ENCODE measurements at places on chromosomes 3 and 15.

DNA sequence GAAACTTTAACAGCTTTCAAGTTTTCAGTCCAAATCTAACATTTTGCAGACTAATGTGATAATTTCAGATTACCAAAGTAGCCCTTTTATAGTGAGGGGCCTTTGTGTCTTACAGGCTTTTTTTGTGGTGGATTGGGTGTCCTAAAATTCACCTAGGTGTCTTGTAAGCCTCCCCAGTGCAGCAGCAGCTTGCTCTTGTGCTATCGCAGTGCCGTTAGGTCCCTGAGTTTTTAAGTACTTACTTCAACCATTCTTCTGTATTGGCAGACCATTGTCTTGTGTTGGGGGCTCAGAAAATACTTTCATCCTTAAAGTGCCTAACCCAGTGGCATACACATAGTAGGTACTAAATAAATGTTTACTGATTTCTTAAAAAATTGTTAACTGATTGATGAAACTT, 2.1 kb downstream of the PDE8A start:
- no peak for DNase-seq

DNA sequence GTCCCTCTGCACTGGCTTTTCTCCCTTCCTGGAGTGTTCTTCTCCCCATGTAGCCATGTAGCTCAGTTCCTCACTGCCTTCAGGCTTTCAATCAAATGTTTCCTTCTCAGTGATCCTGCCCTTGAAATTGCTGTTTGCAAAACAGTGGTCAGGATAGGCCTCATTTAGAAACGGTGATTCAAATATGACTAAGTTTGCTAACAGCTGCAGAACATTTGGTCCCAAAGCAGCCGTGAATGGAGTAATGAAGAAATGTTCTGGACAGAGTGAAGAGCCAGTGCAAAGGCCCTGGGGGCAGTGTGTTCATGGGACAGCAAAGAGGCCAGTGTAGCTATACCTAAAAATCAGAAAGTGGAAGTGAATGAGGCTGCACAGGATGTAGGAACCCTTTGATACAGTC, 223.4 kb downstream of the FEZF2 start:
- no peak for DNase-seq

GRCh38 chr3:4528819-4529600, 35.9 kb downstream of the ITPR1 start:
- DNase-seq, result peak; percentile 74

DNA sequence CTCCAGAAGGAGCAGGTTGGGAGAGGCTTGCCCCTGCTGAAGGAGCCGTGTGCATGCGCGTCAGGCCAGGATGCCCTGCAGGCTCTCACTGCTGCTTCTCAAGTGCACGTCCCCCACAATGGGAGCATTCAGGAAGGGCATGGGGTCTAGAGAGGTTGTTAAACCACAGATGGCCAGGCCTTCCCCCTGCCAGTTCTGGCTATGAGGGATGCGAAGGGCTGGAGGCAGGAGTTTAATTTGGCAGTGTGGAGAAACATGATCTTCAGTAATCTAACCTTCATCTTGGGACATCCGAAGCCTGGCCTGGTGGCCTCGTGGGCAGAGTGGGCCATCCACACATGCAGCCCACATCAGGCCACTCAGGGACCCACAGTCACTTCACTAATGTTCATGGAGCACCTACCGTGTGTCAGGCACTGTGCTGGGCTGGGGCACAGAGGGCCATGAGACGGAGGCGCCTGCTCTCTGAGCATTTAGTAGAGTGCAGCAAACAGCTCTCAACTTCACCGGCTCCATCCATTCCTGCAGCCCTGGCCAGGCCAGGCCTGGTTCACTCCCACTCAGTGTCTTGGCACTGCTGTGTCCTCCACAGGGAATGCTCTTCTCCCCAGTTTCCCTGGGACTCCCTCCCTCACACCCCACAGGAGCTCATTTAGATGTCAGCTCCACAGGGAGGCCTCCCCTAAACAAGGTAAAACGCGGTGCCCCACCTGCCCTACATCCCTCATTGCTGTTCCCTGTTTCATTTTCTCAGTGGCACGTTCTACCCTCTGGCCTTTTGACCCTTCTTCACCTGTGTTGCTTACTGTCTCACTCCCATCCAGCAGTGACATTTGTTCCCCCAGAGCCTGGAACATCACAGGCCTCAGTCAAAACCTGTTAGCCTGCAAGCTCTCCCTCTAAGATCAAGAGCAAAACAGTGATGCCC, 4.0 kb downstream of the CFAP100 start:
- no peak for DNase-seq

DNA sequence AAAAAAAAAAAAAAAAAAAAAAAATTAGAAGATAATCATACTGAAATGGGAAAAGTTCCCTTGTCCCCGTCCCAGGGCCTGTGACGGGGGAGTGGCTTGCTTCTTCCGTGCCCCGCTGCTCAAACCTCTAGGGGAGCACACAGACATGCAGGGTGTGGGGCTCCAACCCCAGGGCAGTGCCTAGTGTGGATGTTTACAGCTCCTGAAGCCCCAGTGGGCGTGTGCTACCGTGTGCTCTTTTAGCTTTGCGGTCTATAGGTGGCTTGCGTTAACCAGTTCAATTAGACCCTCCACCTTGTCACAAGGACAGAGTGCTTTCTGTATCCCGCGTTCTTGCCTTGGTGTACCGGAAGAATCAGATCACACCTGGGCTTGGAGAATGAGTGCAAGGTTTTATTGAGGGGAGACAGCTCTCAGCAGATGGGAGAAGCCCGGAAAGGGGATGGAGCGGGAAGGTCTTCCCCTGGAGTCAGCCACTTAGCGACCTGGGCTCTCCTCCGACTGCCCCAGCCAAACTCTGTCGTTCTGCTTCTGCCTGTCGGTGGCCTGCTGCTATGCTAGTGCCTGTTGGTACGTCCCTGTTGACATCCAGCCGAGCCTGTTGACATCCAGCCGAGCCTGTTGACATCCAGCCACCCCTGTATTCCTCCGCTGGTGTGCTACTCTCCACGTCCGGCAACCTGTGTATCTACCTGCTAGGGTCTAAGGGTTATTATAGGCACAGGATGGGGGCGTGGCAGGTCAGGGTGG, 569.8 kb downstream of the VGLL3 start:
- DNase-seq, result no peak

- DNase-seq, result no peak
Measured at GRCh38 chr15:88465633-88466224, 1.5 kb downstream of the MRPL46 start.

DNA sequence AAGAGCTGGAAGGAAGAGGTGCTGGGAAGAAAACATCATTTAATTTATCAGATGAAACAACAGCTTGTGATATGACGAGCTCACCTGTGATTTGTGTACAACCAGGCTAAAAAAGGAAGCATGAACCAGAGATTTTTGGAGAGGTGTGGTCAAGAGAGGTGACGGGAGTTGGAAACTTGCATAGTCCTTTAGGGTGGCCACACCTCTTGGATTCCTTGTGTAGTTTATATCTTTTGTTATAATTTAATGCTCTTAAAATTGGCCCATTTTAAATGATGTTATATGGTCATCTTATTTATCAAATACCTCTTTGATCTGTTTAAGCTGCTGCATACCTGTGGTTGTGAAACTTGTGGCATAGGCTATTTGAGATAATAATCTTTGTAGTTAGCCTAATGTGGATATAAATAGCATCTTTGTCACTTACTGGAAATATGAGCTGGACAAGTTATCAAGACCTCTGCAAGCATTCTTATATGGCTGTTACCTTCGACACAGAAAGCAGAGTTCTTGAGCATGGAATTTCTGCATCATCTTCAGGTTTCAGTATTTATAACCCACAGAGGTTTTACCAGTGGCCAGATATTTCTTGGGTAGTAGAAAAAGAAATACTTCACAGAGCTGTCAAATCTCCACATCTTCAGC, 49.1 kb downstream of the IL1RAP start:
- no peak for DNase-seq

Data from Ammon's horn (tissue), 1 donor.